ENCODE measurements at places on chromosomes 7 and 10.

- DNase-seq: no peak
Observed at GRCh38 chr7:13802651-13803050, 186.8 kb downstream of the ETV1 start.

DNA sequence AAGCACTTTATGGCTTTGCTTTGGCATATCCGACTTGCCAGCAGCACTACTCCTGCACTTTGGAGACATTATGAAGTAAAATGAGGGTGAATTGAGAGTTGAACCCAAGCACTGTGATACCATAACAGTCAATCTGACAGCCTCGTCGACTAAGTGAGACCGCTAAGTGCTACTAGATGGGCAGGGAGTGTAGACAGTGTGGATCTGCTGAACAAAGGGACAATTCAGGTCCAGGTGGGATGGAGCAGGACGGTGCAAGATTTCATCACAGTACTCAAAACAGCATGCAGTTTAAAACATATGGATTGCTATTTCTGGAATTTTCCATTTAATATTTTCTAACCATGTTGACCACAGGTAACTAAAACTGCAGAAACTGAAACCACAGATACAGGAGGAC lies 20.8 kb upstream of the PRTFDC1 start:
- no peak for DNase-seq

GRCh38 chr7:137990251-137990941 lies 11.5 kb downstream of the CREB3L2 start:
- no peak for DNase-seq

DNA sequence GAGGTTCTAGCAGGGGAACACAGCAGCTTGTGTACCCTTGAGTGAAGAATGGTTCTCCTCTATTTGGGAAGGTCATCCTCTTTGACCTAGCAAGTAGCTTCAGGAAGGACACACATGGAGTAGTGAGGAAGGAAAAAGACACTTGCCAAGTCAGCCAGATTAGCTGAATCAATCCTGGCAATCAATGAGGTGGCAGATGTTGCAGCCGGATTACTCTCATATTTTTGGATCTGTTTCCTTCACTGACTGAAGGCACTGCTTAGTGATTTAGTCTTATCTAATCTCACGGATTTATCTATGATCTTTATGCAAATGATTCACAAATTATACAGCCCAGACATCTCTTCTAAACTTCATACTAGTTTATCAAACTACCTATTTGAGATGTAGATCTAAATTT lies 218.8 kb downstream of the GPR158 start:
- DNase-seq: no peak

DNA sequence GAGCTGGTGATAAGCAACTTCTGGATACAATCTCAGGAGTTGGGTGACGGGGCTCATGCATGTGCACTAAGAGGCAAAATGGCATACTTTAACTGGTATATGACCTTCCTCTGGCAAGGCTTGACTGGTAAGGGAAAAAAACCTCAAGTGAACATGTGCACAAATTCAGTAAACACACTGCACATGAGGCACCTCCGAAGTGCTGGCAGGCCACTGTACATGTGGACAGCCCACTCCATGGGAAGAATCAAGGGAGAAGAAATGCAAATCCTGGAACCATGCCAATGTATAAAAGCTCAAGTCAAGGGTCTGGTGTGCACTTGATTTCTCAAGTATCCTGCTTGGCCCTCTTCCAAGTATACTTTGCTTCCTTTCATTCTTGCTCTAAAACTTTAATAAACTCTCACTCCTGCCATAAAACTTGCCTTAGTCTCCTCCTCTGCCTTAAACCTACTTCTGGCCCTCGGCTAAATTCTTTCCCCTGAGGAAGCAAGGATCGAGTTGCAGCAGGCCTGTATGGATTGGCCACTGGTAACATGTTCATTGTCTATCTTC lies 167.2 kb downstream of the RAMP3 start:
- no peak for DNase-seq

GRCh38 chr10:7159517-7159916 lies 251.3 kb downstream of the SFMBT2 start:
- DNase-seq: no peak

GRCh38 chr7:158531661-158532060 lies 56.0 kb downstream of the PTPRN2 start:
- DNase-seq: no peak

GRCh38 chr7:157472311-157473050 lies 135.7 kb downstream of the DNAJB6 start:
- DNase-seq: no peak

- no peak for DNase-seq
Observed at GRCh38 chr7:139293534-139293933, 47.6 kb upstream of the FMC1 start.

DNA sequence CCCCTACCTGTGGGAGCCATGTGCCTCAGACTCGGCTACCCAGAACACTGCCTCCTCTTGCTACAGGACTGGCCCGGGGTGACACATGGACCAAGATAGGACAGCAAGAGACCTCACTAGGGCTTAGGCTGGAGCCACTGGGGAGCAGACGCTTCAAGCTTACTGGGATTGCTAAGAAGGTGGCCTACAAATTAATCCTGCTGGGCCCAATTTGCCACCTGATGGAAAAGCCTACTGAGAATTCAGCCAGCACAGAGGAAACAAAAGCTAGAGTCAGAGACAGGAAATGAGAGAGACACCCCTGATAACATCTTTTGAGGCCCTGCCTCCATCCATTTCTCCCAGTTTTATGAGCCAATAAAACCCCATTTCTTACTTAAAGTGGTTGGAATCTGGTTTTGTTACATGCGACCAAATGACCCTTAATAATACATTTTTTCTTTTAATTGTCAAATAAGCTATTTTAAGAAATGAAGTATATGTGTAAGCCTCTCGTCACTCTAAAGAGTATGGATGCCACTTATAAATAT lies 282.1 kb downstream of the CXCL12 start:
- DNase-seq: no peak

DNA sequence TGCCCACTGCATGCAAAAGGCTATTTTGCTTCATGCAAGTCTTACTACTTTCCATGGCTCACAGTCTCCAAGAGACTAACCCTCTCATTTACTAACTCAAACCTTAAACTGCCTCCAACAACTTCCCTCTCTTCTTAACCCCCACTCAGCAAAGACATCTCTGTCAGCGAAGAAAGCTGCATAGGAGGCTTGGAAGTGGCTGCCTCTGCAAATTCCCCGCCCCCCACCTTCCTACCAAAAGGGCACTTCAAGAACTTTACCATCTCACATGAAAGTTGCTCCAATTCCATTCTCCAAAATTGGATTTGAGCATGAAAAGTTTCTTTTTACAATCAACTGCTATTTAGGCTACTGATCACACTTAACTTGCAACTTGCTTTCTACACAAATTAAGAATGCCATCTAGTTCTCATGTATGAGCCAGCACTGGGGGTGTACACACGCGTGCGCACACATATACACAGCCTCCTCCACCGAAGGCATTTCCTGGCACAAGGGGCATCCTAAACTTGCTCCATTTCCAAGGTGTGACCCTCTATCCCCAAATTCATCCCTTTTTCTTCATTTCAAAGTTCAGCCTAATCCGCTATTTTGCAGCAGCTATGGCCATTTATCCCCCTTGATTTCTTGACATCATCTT lies 1.8 kb downstream of the CCDC6 start:
- no peak for DNase-seq

DNA sequence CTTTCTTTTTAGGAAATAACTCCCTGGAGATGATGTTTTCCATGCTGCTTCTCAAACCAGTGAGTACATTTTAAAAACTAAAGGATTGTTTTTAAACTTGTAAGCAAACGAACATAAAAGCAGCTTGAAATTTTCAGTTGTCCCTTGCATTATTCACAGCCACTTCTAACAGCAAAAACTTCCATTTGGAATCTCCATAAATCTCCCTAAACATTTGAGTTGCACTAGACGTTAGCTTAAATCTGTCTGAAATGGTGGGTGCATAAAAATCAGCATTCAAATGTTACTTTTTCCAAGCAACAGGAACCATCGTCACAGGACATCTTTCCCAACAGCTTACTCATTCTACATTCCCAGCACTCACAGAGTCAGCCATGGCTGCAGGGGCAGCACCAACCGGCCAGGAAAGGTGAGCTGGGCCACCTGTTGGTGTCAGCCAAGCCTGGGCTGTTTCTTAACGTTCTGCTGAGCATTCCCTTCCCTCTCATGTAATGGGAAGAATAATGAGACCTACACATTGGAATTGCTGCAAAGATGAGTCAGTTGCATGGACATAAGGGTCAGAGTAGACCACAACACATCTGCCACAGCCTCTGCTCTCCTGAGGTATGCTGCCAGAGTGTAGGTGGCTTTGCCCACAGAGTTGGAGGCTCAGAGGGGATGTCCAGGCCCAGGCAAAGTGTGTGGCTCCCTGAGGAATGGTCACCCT lies 163.2 kb downstream of the TNS3 start:
- no peak for DNase-seq

- no peak for DNase-seq
Observed at GRCh38 chr10:99681553-99681952, 22.2 kb downstream of the ENTPD7 start.

DNA sequence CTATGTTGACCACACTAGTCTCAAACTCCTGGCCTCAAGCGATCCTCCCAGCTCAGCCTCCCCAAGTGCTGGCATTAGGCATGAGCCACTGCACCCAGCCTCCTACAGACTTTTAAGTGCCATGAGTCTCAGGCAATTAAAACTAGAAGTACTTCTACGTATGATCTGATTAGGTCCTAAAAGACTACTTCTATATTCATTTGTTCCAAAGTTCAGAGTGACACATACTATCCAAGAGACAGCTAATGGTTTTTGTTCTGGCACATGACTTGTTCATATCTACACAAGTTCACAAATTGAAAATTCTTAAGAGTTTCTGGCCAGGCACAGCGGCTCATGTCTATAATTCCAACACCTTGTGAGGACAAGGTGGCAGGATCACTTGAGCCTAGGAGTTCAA lies 11.7 kb downstream of the ARHGAP19 start:
- no peak for DNase-seq

DNA sequence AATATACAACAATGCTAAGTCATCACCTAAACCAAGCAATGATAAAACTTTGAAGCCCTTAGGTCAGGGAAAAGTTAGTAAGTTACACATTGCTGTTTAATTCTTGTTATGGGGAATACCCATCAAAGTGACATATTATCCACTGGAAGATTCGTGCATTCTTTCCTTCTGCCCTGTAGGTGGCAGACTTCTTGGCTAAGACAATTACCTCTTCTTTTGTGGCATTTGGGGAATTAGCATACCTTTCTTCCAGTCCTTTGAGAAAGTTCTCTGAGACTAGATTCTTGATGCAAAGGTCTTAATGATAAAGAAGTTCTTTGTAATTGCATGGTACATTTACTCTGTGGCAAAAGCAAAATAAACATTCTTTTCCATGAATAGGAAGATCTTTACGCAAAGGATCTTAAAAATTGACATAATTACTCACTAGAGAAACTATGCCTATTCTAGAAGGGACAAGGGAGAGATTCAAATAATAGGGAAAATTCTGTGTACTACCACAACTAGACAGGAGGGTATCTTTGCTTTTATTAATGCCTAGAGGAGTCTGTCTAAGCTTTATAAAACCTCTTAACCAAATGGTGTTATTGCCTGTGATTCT lies 395.9 kb downstream of the GRM8 start:
- DNase-seq: no peak

GRCh38 chr7:30468041-30468440 lies 10.5 kb downstream of the NOD1 start:
- DNase-seq: no peak

GRCh38 chr7:17380736-17381662 lies 82.5 kb downstream of the AHR start:
- DNase-seq: no peak

DNA sequence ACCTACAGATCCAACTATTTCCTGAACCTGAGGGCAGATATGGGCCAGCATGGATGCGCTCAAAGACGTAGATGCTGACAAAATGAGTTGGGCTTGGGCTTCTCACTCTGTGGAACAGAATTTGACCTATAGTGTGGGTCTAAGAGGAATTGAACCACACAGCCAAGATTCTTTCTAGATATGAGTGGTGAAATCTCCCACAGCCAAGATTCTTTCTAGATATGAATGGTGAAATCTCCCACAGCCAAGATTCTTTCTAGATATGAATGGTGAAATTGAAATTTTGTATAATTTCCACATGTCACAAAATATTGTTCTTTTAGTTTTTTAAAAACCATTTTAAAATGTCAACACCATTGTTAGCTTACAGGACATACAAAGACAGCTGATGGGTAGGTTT lies 215.4 kb upstream of the LRGUK start:
- no peak for DNase-seq

- no peak for DNase-seq
Observed at GRCh38 chr7:65951837-65952578, 30.0 kb downstream of the GUSB start.

GRCh38 chr10:3554121-3554522 lies 230.9 kb downstream of the KLF6 start:
- DNase-seq: no peak
